Kidney (tissue), 22 donors: ENCODE measurements at places on chromosomes 11 and 22.

DNA sequence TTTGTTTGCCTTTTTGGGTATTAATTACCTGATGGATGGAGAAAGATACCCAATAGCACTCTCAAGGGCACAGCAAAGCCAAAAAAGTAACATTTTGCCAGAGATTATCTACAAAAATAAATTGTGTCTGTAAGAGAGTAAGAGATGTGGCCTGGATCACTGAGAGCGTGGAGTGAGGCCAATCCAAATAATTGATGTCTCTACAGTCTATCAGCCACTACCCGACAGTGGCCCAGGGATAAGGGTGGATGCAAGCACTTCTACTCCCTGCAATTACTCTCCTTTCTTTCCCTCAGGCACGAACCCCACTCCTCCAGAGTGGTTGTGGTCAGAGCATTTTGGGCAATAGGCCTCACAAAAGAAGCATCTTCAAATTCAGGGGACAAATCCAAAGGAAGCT lies 92.3 kb upstream of the ZC3H12C start:
- no peaks in the 10 kb centered on the region for H3K4me1 ChIP-seq
- H3K36me3 ChIP-seq = no peaks in the 10 kb centered on the region
- H3K4me3 ChIP-seq = no peak overlapping the region

- H3K27ac ChIP-seq = no peak overlapping the region
- H3K36me3 ChIP-seq = no peaks in the 10 kb centered on the region
- no peaks in the 10 kb centered on the region for H3K4me1 ChIP-seq
- no peaks in the 10 kb centered on the region for H3K27me3 ChIP-seq
- no peak for DNase-seq
- no peak overlapping the region for H3K4me3 ChIP-seq
These were observed 48.9 kb upstream of the SHANK2 start for GRCh38 chr11:71301046-71301857.

- H3K36me3 ChIP-seq = no peaks in the 10 kb centered on the region
- H3K27me3 ChIP-seq = no peaks in the 10 kb centered on the region
- H3K4me3 ChIP-seq = no peak overlapping the region
- DNase-seq = no peak
- no peaks in the 10 kb centered on the region for H3K4me1 ChIP-seq
These were observed 3.1 kb downstream of the TP53AIP1 start for GRCh38 chr11:128939591-128939990.

GRCh38 chr11:75276186-75276585 lies 35.6 kb downstream of the TPBGL start:
- H3K27me3 ChIP-seq = no peaks in the 10 kb centered on the region
- H3K36me3 ChIP-seq = peaks cover 6% of the 10 kb centered on the region
- no peak for DNase-seq
- H3K4me1 ChIP-seq = no peaks in the 10 kb centered on the region

DNA sequence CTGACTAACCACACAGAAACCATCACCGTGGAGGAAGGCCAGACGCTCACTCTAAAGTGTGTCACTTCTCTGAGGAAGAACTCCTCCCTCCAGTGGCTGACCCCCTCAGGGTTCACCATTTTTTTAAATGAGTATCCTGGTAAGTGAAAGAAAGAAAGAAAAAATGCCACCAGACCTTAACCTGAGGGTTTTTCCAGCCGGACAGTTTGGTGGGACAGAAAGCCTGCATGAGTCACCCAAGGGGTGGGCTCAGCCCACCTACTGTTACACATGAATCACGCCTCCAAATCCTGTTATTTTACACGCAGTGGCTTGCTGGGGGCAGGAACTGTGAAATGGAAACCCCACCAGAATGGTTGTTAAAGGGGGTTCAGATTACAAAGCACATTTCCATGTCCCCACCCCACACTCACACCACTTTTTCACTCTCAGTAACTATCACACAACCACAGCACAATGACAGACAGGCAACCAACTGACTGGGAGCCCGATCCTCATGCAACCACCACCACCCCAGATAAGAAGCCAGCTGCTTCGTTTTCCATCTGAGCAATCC lies 11.9 kb downstream of the CRTAM start:
- H3K4me3 ChIP-seq = no peak overlapping the region
- H3K27ac ChIP-seq = no peak overlapping the region
- no peaks in the 10 kb centered on the region for H3K4me1 ChIP-seq
- no peaks in the 10 kb centered on the region for H3K36me3 ChIP-seq
